ENCODE measurements at places on chromosomes 3 and 15.
A peak's percentile ranks its signal among the peaks of the same experiment; 100 is the strongest.

DNA sequence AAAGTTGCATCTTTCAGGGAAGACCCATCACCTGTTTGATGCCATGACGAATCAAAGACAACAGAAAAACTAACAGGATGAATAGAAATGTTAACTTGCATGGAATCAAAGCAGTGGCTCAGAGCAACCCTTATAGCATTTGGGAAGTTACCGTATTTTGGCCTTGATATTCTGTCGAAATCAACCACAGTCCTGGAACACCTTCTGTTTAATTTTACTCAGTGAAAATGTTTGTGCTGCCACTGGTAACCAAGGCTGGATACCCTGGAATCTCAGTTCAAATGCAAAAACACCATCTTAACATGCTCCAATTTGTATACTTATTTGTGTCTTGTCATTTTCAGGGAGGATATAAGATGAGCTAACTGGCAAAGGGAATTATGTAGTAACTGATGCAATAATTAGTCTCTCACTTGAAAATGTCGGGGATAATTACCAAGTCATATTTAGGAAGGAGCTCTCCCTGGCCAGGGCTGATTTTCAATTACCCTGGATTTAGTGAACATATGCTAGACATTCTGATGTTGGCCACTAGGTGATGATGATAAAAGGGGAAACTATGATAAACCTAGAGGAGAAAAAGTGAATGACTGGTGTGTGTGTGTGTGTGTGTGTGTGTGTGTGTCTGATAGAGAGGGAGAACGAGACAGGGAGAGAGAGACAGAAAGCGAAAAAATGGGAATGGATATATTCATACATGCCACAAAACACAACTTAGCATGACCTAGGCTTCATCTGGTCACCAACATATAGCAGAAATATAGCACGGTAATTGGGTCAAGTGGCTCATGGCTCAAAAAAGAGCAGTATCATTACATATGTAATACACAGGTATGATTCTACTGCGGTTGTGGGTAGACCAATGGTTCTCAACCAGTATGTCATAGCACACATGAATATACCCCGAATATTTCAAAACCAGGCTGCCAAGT, 19.0 kb upstream of the PRICKLE2 start:
- DNase-seq = no peak

DNA sequence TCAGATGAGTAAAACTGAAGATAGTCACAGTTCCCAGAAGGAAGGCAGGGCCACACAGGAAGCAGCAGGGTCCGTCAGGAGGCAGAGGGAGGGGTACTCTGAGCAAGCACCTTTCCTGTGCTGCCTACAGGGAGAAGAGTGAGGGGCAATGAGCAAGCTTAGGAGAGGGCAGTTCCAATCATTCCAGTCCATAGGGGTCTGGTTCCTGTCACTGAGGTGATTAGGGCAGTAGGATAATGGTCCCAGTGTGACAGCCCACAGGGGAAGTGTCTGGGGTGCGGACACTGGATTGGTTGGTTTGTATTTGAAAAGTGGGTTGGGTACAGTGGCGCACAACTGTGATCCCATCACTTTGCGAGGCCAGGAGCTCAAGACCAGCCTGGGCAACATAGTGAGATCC, 7.1 kb upstream of the ACAD9 start:
- no peak for DNase-seq

DNA sequence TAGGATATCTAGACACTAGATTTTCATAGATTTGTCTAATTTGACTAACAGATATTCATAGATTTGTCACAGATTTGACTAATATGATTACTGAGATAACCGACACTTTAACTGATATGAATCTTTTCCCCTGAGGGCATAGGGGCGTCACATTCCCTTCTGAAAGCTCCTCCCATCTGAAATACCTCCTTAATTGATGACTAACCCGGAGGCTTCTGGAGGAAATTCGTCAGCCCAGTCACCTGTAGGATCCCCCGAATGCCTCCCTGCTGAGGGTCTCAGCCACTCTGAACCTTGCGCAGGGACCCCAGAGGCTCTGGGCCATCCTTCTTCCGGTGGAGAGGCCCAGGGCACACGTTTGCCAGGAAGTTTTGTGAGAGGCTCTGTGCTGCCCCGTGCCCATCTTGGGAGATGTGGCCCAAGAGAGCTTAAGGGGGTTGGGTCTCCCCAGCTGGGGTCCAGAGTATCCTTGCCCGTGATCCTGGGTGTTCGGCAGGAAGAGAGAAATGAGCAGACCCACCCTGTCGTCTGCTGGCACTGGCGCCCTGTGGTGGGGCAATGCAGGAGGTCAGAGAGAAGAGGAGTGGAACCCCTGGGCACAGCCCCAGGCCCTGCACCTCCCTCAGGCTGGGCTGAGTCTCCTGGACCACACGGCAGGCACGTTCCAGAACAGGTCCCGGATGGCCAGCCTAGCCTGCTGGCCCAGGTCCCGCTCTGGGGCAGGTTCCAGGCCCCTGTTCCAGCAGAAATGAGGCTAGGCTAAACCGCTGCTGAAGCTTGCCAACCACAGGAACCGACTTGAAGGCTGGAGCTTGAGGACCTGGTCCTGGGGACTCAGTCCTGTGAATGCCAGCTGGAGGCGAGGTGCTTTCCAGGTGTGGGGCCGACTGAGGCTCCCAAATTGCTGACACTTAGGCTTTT, 1.7 kb downstream of the PLA2G4D start:
- peak; percentile 35 for DNase-seq

DNA sequence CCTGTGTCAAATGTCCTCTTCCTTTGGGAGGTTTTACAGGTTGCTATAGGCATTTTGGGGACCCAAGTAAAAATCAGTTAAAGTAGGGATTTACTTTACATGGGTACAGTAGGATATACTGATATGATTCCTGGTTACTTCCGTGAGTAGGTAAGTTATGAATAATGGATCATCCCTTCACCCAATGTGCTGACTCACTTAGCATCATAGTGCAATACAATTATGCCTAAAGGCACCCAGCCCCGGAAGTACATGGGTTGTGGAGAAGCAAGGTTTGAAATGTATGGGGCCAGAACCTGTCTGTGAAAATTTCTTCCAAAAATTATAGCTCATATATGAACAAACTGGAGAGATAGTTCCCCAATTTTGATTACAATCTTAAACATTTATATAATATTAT, 64.0 kb downstream of the GLB1 start:
- DNase-seq = no peak

- DNase-seq = no peak
Observed at GRCh38 chr15:100189849-100190248, 151.9 kb downstream of the ADAMTS17 start.

DNA sequence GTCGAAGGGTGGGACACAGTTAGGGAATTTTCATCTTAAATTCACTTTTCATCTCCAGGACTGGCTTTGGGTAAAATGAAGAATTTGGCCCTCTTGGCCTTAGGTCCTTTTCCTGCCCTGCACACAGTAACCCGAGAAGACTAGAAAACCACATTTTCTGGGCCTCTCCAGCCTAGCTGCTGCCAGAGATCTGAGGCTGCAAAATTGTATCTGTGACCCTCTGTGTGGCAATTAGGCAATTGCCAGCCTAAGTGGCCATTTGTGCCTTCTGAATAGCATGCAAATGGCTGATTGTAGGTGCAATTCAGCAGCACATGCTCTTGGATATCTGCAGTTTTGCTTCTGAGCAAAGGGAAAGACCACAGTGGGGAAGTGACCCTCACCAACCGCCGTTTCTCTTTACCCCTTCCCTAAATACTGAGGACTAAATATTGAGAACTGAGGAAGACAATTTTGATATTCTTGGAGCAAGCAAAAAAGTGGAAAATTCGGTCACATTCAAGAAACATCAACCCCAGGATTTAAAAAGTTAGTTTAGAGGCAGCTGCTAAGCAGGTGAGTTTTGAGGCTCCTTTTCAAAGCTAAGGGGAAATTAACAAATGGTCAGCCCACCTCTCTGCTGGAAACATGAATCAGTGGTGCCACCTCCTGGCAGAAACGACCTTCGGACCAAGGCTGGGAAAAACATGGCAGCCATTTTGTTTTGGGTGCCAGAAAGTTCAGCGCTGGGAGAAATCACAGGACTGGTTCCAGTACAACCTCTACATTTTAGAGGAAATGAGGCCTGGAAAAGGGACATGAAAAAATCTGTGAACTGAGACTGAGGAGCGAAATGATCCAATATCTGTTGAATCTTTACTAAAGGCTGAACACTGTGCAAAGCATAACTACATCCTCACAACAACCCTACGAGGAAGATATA, 56.6 kb upstream of the PRTG start:
- peak; percentile 6 for DNase-seq

GRCh38 chr15:64009241-64009640, 37.0 kb downstream of the DAPK2 start:
- no peak for DNase-seq

DNA sequence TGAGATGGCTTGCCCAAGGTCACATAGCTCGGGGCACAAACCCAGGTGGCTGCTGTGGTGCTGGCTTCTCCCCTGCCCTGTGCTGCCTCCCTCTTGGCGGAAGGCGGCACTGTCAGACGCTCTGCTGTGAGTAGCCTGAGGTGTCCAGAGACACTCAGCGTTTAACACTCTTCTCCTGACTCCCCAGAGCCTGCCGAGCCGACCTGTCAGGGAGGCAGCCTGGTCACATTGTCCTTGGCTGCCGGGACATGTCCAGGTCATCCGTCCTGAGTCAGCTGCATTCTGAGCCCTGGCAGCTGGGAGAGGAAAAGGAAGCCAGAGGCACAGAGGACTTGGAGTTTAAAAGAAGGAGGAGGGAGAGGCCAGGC, 4.7 kb downstream of the LMAN1L start:
- peak; percentile 30 for DNase-seq

DNA sequence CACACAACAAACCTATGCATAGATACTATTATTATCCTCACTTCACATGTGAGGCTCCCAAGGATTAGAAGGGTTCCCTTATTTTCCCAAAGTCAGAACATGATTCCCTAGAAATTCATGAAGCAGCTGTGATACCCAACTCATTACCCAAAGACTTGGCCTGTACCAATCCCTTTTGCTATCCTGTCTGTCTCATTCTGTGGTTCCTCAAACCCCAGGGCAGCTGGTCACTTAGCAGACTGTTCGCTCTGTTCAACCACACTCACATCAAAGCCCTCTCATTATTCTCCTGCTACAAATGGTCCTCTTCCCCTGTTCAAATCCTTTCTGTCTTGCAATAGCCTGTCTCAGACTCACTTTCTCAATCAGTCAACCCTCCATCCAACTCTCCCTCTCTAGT, 154.3 kb upstream of the TRIM42 start:
- no peak for DNase-seq

- no peak for DNase-seq
Observed at GRCh38 chr3:184786280-184786941, 25.6 kb upstream of the VPS8 start.

DNA sequence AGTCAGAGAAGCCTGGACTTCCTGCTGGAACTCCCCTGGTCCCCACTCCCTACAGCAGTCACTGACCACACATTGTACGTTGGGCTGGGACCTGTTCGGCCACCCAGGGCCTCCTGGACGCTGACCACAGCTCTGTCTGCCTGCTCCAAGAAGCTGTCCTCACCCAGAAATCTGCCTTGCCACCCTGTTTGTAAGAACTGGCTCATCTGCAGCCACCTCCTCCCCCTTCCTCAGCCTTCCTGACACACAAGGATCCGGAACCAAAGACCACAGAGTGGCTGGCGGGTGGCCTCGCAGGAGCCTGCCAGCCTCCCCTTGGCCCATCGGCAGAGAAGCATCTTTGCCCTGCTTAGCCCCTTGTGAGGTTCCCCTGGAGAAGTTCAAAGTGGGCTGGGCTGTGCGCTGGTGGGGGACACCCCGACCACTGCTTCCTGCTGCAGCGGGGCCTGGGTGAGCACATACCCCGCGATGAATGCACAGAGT, 91.9 kb downstream of the PCSK6 start:
- DNase-seq = no peak

GRCh38 chr15:72116731-72117485, 1.0 kb downstream of the MYO9A start:
- DNase-seq = peak; percentile 56

DNA sequence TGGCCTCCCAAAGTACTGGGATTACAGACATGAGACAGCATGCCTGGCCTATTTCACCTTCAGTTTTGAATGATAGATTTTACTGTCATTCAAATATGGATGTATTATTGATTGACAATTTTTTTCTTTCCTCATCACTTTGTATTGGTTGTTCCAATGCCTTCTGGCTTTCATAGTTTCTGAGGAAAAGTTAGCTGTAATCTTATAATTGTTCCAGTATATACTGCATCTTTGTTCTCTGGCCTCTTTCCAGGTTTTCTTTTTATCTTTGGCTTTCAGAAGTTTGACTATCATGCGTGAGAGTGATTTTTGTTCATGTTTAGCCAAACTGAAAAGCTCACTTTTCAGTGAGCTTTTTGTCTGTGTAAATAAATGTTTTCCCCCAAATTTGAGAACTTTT, 157.1 kb downstream of the RSRC1 start:
- DNase-seq = no peak

GRCh38 chr15:71114887-71115566, at the start of gene THSD4:
TSS of gene THSD4 (plus strand) at chr15:71115471.
- DNase-seq = no peak

DNA sequence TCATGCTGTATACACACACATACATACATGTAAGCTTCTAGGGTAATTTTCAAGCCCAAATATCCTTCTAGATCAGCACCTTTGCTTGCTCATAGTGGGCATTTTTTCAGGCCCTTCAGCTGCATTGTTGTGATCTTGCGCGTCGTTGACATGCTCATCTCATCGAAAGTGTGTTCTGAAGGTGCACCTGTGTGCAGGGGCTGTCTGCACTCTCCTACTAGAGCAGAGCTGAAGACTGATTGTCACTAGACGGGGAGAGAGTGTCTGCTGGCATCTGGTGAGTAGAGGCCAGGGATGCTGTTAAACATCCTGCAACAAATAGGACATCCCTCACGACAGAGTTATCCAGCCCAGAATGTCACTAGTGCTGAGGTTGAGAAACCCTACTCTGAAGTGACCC, 35.7 kb upstream of the VILL start:
- no peak for DNase-seq

DNA sequence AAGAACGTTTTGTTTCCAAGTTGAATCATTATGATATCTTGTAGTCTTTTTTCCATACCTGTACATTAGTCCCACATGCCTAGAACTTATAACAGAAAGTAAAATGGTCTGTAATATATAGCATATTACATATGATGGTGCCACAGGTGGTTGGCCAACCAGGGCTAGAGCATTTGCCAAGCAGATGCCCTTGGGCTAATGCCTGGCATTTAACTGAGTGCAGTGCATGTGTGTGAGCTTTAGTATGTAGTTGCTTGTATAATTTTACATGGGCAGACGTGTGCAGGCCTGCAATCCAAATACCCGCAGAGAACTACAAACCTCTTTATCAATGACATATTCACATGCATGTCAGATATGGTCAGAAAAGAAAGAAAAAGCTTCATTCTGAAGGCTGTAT, 27.5 kb downstream of the THSD4 start:
- no peak for DNase-seq
